Activated naive CD4-positive, alpha-beta T cell treated with anti-CD3 and anti-CD28 coated beads, Interleukin-2, amount 50 U/mL, for 72 hours (primary cell): ENCODE measurements at places on chromosomes 16 and 17.

- DNase-seq = no peak
These were observed 33.4 kb upstream of the LONP2 start for GRCh38 chr16:48210747-48211146.

GRCh38 chr17:80169784-80170500 lies at the start of gene CARD14:
CARD14 (plus strand) TSS chr17:80170030; CDS start chr17:80181439, 11,409 bp downstream.
- DNase-seq = no peak

- DNase-seq = no peak
These were observed 12.3 kb downstream of the RAI1 start for GRCh38 chr17:17693253-17694168.

GRCh38 chr17:45851873-45852272 lies 7.2 kb downstream of the SPPL2C start:
- DNase-seq = no peak

GRCh38 chr16:3518986-3519348 lies 18.2 kb downstream of the CLUAP1 start:
- no peak for DNase-seq

DNA sequence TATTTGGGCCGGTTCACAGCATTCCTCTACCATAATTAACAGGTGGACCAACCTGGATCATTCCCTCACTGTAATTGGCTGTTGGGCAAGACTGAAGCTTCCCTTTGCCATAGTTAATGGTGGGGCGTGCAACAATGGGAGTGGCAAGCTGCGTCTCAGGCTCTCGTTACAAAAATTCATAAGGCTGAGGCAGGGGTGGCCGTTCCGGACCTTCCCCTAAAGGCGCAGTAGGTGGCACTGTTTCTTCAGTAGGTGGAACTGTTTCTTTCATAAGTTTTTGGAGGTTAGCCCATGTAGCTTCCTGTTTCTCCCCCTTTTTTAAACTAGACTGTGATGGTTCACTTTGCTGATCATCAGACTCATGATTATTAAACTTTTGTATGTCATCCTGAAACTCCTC lies 17.0 kb upstream of the TMC5 start:
- no peak for DNase-seq

DNA sequence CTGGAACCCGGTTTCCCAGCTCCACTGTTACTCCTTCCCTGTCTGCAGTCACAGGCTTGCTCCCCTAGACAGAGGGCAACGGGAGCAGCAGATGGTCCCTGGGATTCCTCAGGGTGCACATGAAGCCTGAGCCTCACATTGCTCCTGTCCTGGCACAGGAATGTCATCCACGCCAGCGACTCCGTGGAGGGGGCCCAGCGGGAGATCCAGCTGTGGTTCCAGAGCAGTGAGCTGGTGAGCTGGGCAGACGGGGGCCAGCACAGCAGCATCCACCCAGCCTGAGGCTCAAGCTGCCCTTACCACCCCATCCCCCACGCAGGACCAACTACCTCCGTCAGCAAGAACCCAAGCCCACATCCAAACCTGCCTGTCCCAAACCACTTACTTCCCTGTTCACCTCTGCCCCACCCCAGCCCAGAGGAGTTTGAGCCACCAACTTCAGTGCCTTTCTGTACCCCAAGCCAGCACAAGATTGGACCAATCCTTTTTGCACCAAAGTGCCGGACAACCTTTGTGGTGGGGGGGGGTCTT lies 1.6 kb upstream of the DECR2 start:
- no peak for DNase-seq

GRCh38 chr16:87830673-87831420 lies 38.5 kb downstream of the SLC7A5 start:
- DNase-seq = no peak

DNA sequence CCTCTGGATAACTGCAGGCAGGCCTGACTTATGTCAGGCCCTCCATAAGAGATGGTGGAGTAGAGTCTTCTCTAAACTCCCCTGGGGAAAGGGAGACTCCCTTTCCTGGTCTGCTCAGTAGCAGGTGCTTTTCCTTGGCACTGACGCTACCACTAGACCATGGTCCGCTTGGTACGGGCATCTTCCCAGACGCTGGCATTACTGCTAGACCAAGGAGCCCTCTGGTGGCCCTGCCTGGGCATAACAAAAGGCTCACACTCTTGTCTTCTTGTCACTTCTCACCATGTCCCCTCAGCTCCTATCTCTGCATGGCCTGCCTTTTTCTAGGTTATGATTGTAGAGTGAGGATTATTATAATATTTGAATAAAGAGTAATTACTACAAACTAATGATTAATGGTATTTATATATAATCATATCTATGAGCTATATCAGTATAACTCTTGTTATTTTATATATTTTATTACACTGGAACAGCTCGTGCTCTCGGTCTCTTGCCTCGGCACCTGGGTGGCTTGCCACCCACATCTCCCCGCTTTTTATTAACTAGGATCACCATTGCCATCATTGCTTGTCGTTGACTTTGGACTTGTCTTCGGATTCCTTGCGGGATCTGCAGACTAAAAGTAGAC lies 59.8 kb upstream of the ARL4D start:
- DNase-seq = no peak

DNA sequence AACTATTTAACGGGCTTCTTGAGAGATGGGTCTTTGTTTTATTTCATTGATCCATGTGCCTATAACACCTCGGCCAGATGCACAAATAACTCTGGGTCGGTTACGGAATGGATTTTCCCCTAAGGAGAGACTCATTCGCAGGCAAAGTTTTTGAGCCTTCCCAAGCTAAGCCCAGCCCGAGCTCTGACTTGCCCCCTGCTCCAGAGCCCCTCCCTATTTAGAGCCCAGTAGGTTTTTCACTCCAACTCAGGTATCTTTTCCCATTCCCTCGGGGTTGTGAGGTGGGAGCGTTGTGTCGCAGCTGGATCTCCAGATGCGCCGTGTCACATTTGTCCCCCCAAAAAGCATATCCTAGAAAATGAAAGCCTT lies 812 bp upstream of the MYOCD start:
- DNase-seq = no peak

DNA sequence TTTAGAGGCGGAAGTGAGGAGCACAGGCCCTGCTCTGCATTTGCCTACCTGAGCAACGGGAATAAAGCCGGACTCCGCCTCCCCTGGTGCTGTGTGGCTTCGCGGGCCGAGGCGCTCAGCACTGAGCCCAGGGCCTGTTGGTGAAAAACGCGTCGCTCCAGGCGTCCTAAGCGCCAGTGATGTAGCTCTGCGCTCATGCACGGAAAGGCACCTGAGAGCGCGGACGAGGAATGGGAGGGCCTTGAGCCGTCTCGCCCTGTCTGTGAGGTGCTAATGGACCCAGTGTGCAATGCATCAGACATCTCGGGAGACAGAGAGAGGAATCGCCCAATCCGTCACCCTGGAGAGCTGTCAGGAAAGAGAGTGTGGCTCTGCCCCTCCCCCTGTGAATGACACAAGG lies 17.2 kb upstream of the ATP2A3 start:
- no peak for DNase-seq

DNA sequence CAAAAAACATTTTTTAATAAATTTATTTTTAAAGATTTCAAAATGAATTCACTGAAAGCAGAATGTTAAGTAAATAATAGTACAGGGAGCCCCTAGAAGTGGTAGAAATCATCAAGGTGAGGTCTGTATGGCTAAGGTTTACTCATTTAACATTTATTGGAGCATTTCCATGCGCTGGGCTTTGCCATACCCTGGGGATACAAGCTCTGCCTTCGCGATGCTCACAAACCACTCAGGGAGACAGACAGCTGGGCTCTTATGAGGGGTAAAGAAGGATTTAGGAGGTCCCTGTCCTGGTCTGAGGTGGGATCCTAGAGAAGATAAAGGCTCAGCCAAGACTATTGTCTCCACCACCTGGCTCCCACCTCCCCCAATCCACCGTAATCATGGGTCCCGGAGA lies 11.3 kb upstream of the LPCAT2 start:
- DNase-seq = no peak

GRCh38 chr17:8788998-8789397 lies 10.2 kb downstream of the MFSD6L start:
- DNase-seq = no peak

GRCh38 chr16:29790949-29791844 lies 646 bp downstream of the KIF22 start:
- no peak for DNase-seq

- no peak for DNase-seq
These were observed 32.8 kb downstream of the MSI2 start for GRCh38 chr17:57289130-57289529.

GRCh38 chr16:28112908-28113307 lies 49.4 kb upstream of the GSG1L start:
- no peak for DNase-seq

DNA sequence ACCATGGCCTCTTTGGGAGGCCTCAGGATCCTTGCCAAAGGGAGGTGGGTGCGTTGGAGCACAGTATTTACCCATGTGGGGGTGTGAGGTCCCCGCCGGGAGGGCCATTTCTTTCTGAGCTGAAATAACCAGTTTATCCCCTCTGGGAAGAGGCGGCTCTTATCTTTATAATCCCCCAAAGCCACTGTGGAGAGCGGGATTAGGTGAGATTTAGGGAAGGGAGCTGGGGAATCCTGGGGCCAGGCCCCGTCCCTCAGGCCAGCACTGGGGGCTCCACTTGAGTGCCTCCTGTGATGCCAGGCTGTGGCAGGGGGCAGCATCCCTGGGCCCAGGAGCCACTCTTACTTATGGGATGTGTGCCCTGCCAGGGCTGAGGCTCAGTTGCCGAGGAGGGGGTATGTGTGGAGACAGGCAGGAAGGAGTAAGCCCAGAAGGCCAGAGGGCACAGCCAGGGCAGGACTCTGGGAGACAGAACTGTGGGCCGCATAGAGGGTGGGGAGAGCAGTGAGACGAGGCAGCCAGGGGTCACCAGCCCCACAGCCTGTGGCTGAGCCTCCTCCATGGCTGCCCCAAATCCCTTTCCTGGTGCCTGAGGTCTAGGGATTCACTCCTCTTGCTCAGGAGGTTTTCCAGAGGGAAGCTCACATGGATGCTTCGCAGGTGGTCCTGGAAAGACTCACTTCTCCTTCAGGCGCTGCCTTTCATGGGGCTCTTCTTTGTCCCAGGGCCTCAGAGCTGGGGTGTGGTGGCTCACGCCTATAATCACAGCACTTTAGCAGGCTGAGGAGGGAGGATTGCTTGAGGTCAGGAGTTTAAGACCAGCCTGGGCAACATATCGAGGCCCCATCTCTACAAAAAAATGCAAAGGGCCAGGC lies 25.0 kb downstream of the TMEM94 start:
- DNase-seq = no peak

GRCh38 chr16:72201387-72201786 lies 29.4 kb upstream of the PMFBP1 start:
- no peak for DNase-seq

GRCh38 chr17:47789611-47790561 lies 31.7 kb downstream of the OSBPL7 start:
- peak; percentile 68 for DNase-seq

DNA sequence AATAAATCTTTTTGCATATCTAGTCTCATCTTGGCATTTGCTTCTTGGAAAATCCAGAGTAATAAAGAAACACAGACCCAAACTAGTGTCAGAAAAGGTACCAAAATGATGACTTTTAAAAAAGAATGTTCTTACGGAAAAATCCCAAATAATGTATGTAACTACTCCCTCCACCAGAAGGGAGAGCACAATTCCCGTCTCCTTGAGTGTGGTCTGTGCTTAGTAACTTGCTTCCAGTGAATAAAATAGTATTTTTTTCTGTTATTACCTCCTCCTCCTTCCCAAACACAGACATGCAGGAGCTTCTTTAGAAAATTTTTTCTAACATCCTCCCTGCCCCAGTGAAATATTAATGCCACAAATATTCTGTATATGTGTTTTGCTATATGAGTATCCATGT lies 358.1 kb downstream of the ZFHX3 start:
- DNase-seq = no peak

DNA sequence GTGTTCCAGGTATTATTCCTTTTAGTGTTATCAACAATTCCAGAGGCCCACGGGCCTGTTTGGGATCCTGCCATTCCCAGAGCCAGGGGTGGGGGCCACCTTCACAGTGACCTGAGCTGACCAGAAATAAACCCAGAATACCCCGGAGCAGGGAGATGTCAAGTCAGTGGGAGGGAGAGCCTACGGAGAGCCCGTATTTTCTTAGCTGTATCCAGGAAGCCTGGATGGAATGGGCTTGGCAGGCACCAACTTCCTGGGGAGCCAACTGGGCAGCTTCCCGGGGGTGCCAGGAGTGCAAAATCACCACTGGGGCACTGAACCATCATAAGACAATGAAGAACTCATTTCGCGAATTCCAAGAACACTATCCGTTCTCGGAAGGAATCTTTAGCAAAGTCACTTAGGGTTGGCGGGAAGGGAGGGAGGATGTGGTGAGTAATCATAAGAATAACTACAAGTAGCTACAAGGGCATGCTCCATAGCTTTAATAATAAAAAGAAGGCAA lies 13.2 kb upstream of the MRTFB start:
- no peak for DNase-seq

DNA sequence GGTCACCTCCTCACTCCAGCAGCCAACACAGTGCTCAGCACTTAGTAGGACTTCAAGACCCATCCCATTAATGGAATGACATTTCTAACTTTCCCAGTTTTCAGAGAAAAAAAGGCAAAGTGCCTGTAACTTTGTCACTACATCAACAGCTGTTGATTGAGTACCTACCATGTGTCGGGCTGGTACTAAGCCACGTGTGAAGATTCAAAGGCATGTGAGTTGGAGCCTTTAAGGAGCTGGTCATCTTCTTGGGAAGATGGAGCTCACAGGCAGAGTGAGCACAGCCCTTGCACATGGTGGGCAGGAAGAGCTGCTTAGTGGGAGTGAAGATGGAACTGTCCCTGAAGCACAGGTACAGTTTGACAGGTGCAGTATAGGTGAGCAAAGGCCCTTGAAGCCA lies 88.6 kb downstream of the GNAO1 start:
- no peak for DNase-seq

DNA sequence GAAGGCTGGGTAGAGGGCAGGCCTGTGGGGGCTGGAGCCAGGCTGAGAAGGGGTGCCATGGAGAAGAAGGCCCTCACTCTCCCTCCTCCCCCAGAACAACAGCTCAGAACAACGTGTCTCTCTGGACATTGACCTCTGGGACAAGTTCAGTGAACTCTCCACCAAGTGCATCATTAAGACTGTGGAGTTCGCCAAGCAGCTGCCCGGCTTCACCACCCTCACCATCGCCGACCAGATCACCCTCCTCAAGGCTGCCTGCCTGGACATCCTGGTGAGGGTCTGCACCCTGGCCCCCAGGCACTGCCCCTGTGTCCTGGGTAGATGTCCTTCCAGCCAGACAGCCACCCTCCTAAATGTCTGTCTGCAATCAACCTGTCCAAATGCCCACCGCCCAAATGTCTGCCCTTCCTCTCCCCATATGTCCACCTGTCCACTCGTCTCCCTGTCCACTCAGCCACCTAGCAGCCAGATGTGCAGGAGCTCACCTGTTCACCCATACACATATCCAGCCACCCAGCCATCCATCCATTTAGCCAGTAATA lies 12.2 kb downstream of the GJD3 start:
- DNase-seq = no peak
